ENCODE measurements at places on chromosomes 4 and X. TPM values are rescaled to one million over a fixed set of nuclear protein-coding genes. Genes with fewer than 3 reads are reported as not detected.

DNA sequence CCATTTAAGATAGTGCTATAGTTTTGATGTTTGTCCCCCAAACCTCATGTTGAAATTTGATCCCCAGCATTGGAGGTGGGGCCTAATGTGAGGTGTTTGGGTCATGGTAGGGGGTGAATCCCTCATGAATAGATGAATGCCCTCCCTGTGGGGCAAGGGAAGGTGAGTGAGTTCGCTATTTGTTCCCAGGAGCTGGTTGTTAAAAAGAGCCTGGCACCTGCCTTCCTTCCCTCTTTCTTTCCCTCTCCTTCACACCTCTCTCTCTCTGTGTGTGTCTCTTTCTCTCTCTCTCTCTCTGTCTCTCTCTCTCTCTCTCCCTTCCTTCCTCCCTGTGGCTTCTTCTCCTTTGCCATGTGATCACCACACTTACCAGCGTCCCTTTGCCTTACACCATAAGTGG, 160.7 kb downstream of the AASDH start:
- no peak for DNase-seq

GRCh38 chr4:19774690-19775256, 476.9 kb upstream of the SLIT2 start:
- no peak for DNase-seq

EMCN gene
- total RNA-seq = not detected

CFP gene
- 0.32 TPM for total RNA-seq

GRCh38 chrX:136546371-136546781, 14.4 kb downstream of the VGLL1 start:
- DNase-seq = no peak

EBP gene
- 200 TPM for total RNA-seq
